CD4-positive, alpha-beta T cell (primary cell): ENCODE measurements at places on chromosomes 2 and 18.

DNA sequence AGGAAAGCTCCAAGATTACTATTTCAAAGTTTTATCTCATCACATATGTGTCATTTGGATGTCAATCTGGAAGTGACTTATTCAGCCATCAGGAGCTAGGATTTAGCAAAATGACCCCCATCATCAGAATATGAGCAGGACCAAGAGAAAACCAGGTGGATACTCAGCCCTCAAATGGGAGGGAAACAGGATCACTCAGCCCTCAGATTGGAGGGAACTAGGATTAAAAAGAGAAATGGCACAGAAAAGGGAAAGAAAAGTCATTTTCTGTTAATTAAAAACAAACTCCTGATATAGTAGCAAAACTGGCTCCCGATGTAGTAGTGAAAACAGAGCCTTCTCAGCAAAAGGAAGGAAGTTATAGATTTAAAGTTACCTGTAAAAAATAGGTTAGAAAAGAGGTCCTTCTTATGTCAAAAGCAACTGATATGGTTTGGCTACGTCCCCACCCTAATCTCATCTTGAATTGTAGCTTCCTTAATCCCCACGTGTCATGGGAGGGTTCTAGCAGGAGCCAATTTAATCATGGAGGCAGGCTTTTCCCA, 69.0 kb upstream of the MYCN start:
- no peak for DNase-seq

GRCh38 chr2:52703004-52703403, 1064.6 kb upstream of the CHAC2 start:
- no peak for DNase-seq

- DNase-seq = no peak
Measured at GRCh38 chr2:238202326-238203093, 985 bp downstream of the ILKAP start.

- DNase-seq = no peak
Measured at GRCh38 chr2:221124532-221125240, 447.4 kb downstream of the EPHA4 start.

- no peak for DNase-seq
Measured at GRCh38 chr2:146624430-146625160, 1220.2 kb upstream of the ACVR2A start.

- no peak for DNase-seq
Measured at GRCh38 chr2:53985646-53986045, 14.9 kb upstream of the PSME4 start.
